Inflammatory macrophage treated with lipopolysaccharide for 1 hour (primary cell): ENCODE measurements at places on chromosomes 6 and 20.

- DNase-seq, result no peak
These were observed 206.6 kb upstream of the PREP start for GRCh38 chr6:105609375-105609991.

GRCh38 chr6:90514496-90514895, 72.4 kb downstream of the MAP3K7 start:
- DNase-seq, result no peak

DNA sequence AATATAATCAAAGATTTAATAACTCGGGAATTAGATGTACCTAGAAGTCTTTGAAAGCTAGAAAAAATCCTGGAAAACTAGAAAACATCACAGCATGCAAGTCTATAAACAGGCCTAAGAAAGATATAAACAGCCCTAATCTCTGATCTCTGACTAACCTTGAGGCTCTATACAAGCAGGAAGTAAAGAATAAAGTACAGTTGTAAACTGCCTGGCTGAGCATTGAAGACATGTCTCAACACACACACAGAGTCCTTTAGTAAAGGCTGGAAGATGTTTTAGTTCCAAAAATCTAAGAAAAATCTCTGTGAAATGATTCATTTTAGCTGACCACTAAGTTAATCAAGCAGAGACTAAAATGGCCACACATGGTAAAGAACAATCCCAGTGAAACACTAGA, 774.5 kb downstream of the EYS start:
- no peak for DNase-seq

GRCh38 chr6:139550361-139550760, 175.9 kb upstream of the CITED2 start:
- DNase-seq, result no peak

DNA sequence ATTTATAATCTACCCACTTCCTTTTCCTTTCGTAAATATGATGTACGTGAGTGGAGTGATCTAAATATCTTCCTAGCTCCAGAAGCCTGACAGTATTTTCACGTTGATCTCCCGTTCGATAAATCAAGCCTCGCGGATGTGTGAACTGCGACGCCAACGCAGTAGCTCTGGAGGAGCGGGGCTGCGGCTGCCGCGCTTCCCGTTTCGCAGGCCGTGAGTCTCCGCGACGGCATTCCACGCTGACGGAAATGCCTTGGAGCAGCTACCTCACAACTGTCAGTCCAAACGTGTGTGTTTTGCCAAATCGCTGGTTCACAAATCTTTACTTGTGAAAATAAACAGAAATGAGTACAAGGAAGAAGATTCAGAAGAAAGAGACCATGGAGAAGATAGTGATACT, 41.2 kb downstream of the BTBD3 start:
- no peak for DNase-seq

GRCh38 chr20:17654649-17655285, 27.3 kb downstream of the RRBP1 start:
- no peak for DNase-seq

- no peak for DNase-seq
These were observed 233.4 kb downstream of the UST start for GRCh38 chr6:148980234-148980633.

DNA sequence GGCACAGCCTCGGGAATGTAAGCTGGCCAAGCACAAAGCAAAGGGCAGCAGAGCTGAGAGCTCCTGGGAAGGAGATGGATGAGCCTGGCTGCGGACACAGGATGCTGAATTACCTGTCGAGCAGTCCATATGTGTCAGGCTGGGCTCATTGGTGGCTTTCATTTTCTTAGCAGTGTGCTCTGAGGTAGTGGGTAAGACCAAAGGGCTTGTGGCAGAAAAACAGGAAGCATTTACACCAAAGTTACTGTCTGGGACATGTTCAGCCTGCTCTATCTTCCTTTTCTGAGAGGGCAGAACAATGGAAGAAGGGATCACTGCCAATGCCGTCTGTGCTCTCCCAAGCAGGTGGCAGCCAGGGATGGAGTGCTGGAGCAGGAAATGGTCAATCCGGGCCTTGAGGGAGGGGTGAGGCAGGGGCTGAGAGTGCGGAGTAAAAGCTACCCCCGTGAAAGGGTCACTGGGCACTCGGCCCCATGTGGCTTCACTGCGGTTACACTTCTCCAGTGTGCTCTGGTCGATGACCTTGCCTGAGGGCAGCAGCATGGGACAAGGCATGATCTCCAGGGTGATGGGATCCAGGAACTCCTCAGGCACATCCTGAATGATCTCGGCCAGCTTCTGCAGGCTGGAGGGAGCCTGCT, 36.9 kb upstream of the AVP start:
- no peak for DNase-seq

- DNase-seq, result no peak
These were observed 9.4 kb upstream of the PYGB start for GRCh38 chr20:25238319-25239037.

- no peak for DNase-seq
These were observed 76.9 kb downstream of the GINS1 start for GRCh38 chr20:25484224-25484846.

GRCh38 chr6:90284236-90285041, 12.2 kb downstream of the BACH2 start:
- DNase-seq, result peak; percentile 76

GRCh38 chr6:159450815-159451465, 242.1 kb downstream of the SOD2 start:
- no peak for DNase-seq

DNA sequence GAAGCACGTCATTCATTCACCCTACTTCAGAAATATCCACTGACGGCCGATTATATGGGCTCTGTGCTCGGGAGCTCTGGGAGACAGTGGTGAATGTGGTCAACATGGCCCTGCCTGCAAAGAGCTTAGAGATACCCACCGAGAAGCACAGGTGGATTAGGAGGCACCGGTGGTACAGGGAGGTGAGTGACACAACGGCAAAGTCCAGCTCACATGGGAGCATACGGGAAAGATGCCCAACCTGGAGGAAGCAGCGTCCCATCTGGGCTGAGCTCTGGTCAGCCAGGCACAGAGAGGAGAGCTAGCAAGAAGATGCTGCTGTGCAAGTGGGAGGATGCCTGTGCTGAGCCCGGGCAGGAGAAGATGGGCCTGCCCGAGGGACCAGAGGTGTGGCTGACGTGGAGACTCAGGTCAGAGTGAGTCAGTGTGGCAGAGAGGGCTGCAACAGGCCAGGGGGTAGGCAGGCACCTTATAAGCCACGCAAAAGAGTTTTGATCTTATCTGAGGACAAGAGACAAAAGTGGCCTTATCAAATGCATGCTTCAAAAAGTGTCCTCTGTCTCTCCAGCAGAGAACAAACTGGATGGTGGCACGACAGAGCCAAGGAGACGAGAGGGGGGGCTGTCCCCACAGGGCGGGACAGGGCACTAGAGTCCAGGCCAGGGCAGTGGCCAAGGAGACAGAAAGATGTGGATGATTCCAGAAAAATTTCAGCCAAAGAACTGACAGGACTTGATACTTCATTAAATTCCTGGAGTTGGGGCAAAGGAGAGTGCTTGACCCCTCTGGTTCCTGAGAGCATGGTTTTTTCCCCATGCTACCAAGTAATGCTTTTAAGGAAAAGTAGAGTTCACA, 214.6 kb upstream of the SNX9 start:
- no peak for DNase-seq

GRCh38 chr20:20399531-20400500, 31.9 kb downstream of the INSM1 start:
- DNase-seq, result no peak

GRCh38 chr6:30735668-30736314, 6.7 kb downstream of the FLOT1 start:
- DNase-seq, result no peak

DNA sequence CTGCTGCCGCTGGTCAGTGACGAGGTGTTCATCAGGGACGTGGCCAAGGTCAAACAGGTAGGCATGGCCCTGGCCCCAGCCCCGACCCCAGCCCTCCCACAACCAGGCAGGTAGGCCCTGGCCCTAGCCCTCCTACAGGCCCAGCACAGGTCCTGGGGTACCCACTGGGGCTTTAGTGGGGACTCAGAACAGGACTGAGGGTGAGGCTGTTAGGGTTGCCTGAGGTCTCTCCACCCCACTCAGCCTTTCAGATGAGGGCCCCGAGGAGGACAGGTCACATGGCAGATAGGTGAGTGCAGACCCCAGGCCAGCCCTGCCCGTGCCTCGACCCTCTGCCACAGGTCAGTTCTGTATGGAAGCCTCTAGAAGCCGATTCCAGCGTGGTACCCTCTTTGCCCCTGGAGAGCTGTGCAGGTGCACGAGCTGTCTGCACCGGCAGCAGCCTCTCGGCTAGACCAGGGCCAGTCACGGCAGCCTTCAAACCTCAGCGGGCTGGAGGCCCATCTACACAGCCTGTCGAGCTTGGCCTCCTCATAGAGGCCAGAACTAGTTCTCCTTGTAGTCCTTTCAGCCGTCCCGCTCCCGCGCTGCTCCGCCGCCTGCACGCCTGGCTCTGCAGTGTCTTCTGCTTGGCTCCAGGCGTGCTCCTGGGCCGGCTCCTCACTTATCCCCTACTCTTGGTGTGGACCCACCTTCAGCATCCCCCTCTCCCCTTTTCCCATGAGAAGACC, 35.5 kb downstream of the PYGB start:
- DNase-seq, result no peak

DNA sequence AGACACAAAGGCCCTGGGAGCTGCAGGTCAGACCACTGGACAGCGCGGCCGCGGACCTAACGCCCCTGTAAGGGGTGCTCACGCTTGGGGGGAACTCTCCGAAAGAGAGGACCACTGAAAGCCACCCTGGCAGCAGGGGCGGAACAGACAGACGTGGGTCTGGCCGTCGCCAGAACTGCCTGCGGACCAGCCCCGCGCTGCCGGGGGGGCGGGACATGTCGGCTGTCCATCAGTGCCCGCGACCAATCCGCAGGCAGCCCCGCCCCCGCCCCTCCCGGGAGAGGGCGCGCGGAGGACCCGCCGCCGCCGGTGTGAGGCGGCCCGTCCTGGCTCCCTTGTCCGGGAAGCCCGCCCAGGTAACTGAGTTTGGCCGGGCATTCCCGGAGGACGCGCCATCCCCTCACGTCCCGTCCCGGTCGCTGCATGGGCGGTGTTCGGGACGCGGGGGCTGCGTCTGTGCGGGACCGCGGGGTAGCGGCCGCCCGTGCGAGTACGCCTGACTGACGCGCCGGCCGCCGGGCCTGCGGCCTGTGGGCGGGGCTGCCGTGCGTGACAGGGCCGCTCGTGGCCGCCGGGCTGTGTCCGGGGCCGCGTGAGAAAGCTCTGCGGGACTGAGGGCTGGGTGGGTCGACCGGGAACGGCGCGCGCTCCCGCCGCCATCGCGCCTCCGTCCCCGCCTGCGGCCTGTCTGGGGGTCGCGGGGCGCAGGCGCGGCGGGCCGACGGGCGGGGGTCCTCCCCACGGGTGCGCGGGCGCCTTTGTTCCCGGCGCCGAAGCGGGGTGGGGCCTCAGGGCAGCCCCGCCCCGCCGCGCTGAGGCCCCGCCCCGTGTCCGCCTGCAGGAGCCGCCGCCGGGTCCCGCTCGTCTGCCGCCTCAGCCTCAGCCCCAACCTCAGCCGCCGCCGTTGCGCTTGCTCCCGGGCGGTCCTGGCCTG, at the start of gene PLCG1:
Gene PLCG1, plus strand, starts transcription at position 864 of the 934 bp plus-strand sequence. CDS start 99 bp downstream, outside the sequence.
- peak; percentile 51 for DNase-seq

DNA sequence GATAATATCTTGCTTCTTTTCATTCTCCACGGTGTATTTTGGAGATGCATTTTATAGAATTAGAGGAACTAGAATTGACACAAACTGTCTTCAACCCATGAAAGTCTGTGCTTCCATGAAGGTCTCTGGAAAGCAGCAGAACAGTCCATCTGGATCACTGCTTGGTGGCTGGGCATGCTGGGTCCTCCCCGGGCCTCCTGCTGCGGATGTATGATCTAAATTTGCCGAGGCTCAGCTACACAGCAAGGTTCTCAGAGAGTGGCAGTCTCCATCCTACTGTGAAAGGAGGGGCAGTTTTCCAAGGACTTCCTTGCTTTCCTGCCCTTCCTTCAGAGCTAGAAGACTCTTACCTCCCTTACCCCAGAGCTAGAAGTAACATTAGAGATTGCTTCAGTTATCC, 15.1 kb downstream of the PKIG start:
- DNase-seq, result no peak

- no peak for DNase-seq
These were observed 234.1 kb downstream of the CDH26 start for GRCh38 chr20:60192326-60192725.

DNA sequence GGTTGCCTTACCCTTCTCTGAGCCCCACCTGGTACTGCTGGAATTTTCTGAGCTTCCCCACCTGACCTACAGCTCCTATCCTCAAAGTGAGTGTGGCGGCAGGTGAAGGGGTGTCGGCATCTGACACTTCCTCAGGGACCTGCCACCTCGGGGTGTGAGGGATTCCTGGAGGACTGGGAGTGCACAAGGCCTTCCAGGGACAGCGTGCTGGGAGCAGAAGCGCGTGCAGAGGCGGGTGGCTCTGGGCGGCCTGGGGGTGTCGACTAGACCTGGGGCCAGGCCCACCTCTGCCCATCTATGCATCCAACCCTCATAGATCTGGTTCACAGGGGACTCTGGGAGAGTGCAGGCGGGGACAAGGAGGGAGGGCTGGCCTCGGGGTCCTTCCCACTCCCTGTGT, 7.8 kb downstream of the DLGAP4 start:
- DNase-seq, result no peak

DNA sequence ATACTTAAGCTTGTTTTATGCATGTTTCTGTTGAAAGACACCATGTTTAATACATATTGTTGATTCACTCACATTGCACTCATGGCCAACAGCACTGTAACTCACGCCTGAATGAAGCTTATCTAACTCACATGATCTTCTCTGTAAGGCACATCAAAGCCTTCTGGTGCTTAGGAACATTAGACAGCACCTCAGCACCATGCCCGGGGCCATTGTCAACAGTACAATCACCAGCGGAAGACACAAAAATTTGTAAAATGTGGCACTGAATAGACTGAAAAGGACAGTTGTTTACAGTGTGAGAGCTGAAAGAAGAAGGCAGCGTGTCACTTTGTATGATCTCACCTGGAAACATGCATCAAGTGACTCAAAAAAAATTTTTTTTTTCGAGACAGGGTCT, 8.9 kb upstream of the TCF15 start:
- no peak for DNase-seq

DNA sequence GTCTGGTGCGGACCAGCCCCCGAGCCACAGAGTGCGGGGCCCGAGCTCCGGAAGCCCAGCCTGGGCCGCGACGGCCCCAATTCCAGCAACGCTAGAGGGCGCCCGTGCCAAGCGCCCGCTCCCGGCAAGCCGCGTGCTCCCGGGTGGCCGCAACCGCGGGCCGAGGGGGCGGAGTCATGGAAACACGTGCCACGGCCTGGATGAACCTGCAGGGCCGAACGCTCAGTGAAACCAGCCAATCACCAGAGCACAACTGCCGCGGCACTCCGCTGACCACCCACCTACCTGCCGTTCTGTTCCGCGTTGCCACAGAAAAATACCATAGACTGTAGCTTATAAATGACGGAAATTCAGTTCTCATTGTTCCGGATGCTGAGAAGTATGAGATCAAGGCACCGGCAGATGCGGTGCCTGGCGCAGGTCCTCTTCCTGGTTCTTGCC, 85.7 kb upstream of the FOXC1 start:
- peak; percentile 6 for DNase-seq

GRCh38 chr6:166388290-166389004, 5.7 kb upstream of the MPC1 start:
- no peak for DNase-seq

DNA sequence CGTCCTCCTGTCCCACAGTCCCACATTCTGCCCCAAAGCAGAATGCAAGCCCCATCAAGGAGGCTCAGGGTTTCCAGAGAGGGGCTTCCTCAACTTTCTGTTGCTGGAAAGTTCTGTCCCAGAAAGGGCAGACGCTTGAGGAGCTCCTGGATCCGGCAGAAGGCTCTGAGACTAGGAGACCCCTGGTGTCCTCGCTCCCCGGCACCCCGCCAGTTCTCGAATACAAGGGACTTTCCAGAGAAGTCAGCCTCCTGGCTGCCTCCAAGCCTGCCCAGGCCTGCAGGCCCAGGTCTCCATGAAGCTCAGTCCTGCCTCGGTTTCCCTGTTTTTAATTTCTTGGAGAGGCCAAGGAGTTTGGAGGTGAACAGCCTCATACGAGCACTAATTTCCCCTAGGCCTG, 150.4 kb downstream of the CEBPB start:
- DNase-seq, result no peak
